Colonic mucosa (tissue), 4 donors: ENCODE measurements at places on chromosomes 2 and 18. TPM values are rescaled to one million over a fixed set of nuclear protein-coding genes. Genes with fewer than 3 reads are reported as not detected.

The CDH20 gene
- total RNA-seq, result not detected

The ZC3H8 gene
- total RNA-seq, result 8.1 TPM

The IL36A gene
- total RNA-seq, result not detected

The LOXHD1 gene
- total RNA-seq, result not detected

The KIF1A gene
- 4.3 TPM for total RNA-seq

The SERPINB13 gene
- total RNA-seq, result not detected

The SPC25 gene
- 5.2 TPM for total RNA-seq

The KATNAL2 gene
- total RNA-seq, result 1.3 TPM

The GTF2A1L gene
- total RNA-seq, result not detected

The PTPRN gene
- 1.9 TPM for total RNA-seq

The DCDC2C gene
- not detected for total RNA-seq

The LYG1 gene
- total RNA-seq, result 1.1 TPM

The GLI2 gene
- total RNA-seq, result 2.0 TPM

The CNRIP1 gene
- total RNA-seq, result 6.4 TPM

The ROCK1 gene
- total RNA-seq, result 28.9 TPM

The IL36RN gene
- not detected for total RNA-seq

The CASP10 gene
- 52.3 TPM for total RNA-seq

The ITGA6 gene
- 186 TPM for total RNA-seq

The CERKL gene
- 0.20 TPM for total RNA-seq

The OTX1 gene
- total RNA-seq, result not detected

The CXXC1 gene
- total RNA-seq, result 46.1 TPM

The TXNDC2 gene
- total RNA-seq, result not detected

The DNAH7 gene
- 2.0 TPM for total RNA-seq

The RNF152 gene
- 29.8 TPM for total RNA-seq

The PHLPP1 gene
- 24.2 TPM for total RNA-seq

The GPR39 gene
- total RNA-seq, result 12.3 TPM

The ZAP70 gene
- 3.4 TPM for total RNA-seq

The SULT1C2 gene
- total RNA-seq, result 6.1 TPM

The TUBB8B gene
- 0.27 TPM for total RNA-seq

The GDF7 gene
- 0.11 TPM for total RNA-seq

The NFATC1 gene
- total RNA-seq, result 1.6 TPM

The CAVIN2 gene
- total RNA-seq, result 5.5 TPM

The FHL2 gene
- 103 TPM for total RNA-seq

The FANCL gene
- 15.0 TPM for total RNA-seq

The SLC25A12 gene
- 17.9 TPM for total RNA-seq

The NR4A2 gene
- total RNA-seq, result 2.6 TPM

The CELF4 gene
- total RNA-seq, result 1.4 TPM

The RANBP2 gene
- 72.0 TPM for total RNA-seq

The NDUFS1 gene
- 143 TPM for total RNA-seq

The PTGR3 gene
- total RNA-seq, result 43.4 TPM

The ALKAL2 gene
- total RNA-seq, result 3.3 TPM

The TANK gene
- total RNA-seq, result 47.4 TPM

The CLEC4F gene
- total RNA-seq, result 0.12 TPM

The AKAIN1 gene
- total RNA-seq, result not detected

The ELAC1 gene
- total RNA-seq, result 7.0 TPM

The ALPP gene
- 0.37 TPM for total RNA-seq

The SLC23A3 gene
- 13.8 TPM for total RNA-seq
